Stimulated activated CD8-positive, alpha-beta memory T cell treated with anti-CD3 and anti-CD28 coated beads, Interleukin-15, amount 100 ng/mL, for 4 hours (primary cell): ENCODE measurements at places on chromosomes 11 and 22.
A peak's percentile ranks its signal among the peaks of the same experiment; 100 is the strongest.

DNA sequence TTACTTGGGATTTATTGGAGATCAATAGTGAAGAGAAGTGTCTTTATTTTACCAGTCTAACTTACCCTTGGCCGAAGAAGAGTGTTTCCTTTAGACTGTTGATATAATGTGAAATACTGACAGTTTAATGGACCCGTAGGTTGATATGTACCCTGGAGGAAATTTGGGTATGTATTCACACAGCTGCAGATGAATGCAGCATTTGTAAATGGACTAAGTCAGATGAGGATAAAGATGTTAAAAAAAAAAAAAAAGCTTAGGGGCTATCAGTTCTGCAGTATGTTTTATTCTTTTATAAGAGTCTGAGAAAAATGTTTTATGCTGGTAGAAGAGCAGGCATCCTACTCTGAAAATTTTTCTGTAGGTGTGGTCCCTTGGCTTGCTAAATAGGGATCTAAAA is 2.7 kb downstream of the REXO2 start:
- DNase-seq = no peak

DNA sequence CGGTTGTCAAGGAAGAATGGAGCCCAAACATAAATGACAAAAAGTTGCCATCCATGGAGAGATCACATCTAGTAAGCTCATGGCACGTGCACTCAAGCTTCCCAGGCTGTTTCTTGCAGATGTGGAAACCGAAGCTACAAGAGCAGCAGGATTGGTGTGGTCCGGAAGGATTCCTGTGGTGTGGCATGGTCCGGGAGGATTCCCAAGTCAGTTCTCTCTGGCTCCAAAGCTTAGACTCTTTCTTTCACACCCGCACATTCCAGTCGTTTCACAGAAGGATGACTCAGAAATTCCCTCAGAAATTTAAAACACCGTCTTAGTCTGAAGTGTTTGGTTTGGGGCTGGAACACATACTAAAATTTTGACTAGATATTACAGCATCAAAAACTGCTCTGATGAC is 78.0 kb upstream of the DRD2 start:
- DNase-seq = no peak

DNA sequence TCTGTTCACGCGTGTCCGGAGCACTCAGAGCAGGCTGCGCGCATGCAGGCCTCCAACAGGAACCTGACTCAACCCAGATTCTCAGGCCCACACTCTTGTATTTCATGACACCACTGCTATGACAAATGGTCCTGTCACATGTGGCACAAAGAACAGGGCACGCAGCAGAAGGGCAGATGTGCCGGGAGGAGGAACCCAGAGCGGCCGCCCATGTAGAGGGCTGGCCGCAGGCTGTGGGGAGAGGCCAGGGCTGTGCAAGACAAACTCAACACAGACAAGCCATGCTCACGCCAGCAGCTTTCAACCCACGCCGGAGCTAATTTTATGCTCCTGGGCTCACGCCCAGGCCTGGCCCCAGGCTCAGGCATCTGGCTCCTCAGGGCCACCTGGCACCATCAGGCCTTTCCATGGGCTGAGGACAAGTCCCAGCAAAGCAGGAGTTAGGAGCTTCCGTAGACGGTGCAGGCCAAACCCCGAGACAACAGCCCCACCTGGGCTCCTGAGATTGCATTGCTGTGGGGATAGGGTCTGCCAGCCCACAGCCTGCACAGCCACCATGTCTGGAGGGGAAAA is 40.0 kb downstream of the DUSP8 start:
- DNase-seq = no peak

GRCh38 chr22:19962246-19962908 is 20.8 kb upstream of the TXNRD2 start:
- DNase-seq = no peak

DNA sequence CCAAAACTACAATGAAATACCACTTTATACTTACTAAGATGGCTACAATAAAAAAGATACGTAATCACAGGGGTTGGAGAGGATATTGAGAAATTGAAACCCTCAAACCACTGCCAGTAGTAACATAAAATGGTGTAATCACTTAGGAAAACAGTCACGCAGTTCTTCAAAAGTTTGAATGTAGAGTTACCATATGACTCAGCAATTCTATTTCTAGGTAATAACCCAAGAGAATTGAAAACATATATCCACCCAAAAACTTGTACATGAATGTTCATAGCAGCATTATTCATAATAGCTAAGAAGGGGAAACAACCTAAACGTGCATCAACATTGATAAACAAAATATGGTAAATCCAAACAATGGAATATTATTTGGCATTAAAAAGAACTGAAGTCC is 24.4 kb upstream of the PSMA1 start:
- no peak for DNase-seq

- no peak for DNase-seq
Measured at GRCh38 chr22:35863432-35863831, 145.8 kb downstream of the APOL5 start.

GRCh38 chr22:37672206-37672919 is 3.1 kb upstream of the LGALS1 start:
- no peak for DNase-seq

- no peak for DNase-seq
Measured at GRCh38 chr22:49533886-49534285, 293.8 kb downstream of the BRD1 start.

DNA sequence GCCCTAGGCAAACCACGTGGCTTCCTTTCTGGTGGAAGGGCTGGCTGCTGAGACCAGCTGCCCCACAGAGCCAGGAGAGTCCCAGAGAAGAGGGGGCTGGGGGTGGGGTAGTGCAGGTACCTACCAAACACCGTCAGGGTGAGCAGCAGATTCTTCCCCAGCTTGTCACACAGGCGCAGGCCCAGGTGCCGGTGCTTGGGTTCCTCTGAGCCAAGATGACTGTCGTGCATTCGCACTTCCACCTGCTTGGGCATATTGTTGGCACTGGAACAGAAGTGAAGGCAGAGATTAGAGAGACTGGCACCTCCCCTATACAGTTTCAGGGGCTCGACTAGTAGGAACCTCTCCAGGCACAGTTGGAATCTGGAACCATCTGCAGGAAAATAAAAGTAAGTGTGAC is 102.1 kb downstream of the SLC1A2 start:
- DNase-seq = no peak

- DNase-seq = no peak
Measured at GRCh38 chr11:124954590-124954955, 571 bp downstream of the CCDC15 start.

GRCh38 chr11:15657264-15657663 is 542.5 kb downstream of the INSC start:
- no peak for DNase-seq

DNA sequence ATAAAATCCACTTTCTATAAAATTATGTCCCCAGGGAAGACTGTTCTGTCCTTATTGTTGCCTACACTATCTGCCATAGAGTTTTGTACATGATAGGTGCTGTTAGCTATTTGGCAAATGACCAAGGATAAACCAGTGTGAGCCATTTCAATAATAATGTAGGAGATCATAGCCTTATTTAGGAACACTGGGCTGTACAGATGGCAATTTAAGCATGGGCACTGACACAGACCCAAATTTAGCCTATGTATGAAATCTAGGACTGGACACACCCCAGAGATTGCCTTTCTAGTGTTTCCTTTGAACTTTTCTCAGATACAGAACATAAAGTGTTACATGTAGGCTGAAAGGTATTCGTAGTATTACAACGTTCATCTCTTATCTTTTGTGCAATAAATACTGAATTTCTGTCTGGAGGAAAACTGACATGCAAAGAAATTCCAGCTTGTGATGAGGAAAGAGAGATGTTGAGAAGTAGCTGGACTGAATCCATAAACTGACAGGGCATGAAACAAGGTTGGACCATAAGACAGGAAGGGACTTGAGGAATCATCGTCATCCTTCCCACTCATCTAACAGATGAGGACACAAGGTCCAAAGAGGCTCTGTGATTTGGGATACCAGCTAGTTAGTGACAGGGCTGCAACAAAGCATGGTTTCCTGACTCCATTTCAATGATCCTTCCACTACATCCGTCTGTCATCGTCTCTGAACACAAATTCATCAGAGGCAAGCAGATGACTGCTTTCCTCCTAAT is 60.3 kb downstream of the TMPRSS5 start:
- no peak for DNase-seq

DNA sequence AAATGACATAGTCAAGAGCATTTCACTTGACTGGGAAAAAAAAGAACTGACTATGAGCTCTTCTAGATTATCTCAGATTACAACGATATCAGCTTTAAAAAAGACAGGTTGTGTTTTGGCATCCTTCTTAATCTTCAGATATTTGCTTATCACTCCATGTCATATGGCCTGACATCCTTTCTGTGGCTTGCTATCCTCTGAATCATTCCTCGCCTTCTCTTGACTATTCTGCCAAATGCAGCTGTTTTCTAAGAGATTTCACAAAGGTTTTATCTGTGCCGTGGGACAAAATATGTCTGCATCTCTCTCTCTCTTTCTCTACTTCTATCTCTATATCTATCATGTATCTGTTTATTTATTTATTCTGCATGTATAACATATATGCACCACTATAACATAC is 746.1 kb downstream of the CNTN5 start:
- DNase-seq = no peak

DNA sequence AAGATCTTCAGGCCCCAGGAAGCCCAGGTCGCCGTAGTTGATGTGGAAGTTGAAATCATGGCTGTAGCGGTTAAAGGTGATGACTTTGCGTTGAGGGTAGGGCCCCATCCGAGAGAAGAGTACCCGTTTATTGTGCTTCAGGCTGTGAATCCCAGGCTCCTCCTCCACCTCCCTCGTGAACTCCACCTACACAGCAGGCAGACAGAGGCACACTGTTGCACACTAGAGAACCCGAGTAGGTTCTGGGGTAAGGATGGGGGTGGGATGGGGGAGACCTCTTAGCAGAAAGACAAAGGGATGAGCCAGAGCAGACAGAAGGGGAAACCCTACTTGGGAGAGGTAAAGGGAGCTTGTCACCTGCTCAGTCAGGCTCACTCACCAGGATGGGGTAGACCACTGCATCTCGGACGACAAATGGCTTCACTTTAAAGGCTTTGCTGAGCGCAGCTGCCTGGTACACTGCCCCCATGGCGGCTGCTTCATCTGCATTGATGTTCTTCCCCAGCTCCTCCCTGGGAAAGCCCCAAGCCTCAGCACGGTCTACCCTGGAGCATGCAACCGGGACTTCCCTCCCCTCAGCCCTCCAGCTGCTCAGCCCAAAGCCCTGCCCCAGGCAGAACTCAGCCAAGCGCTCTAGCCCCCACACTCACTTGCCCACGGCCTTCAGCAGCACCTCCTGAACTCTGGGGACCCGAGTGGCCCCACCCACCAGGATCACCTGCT is 5.4 kb downstream of the HYOU1 start:
- DNase-seq = no peak

DNA sequence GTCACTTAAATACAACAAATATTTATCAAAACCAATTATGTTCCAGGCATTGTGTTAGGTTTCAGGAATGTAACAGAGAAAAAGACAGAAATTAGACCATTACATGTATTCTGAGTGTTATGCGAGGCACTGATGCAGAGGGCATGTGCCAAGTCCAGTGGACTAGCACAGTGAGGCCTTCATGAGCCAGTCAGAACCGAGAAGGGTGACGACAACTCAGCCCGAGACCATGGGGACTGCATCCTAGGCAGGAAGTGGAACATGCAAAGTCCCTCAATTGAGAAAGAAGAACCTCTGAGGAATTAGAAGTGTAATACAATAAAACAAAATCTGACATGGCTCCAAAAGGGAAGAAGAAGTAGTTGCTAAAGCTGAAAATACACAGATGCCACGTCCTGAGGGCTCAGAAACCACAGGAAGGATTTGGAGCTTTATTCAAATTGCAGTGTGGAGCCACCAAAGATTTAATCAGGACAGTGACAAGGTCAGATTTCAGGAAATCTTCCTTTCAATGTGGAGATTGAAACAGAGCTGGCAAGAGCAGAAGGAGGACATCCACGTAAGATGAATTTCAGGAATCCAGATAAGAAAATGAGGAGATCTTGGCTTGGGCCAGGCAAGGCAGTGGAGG is 529.6 kb downstream of the NTM start:
- DNase-seq = no peak

DNA sequence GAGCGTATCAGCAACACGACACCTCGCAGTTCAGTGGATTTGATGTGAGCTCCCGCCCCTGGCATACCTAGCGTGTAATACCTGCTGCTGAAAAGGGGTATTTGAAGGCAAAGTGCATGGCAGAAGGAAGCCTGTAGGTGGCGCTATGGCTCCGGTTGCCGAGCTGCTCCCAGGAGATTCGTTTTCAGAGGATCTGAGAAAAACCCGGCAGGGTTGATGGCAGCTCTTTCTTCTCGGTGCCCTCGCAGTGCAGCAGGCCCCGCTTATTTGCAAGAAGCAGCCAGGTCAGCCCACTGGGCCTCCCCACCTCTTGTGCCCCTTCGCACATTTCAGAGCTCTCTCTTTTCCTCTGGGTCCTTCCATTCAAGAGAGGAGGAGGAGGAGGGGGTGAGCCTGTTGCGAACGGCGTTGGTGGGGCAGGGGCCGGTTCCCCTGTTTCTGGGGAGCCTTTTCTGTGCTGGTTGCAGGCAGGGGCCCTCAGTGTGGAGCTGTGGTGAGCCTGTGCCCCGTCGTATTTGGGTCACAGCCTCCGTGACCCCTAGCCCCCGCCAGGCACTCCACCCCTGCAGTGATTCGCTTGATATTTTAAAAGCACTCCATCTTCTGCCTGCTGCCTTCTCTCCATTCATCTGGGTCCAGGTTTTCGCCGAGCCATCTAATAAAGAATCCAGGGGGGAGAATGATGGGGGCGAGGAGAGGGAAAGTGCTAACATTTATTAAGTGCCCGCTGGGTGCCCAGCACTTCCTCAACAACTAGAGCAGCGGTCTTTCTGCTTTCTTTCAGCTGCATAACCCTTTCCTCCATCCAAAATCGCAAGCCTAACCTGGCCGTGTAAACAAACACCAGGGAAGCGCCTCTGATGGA is 85.3 kb upstream of the SYT13 start:
- DNase-seq = peak; percentile 11

DNA sequence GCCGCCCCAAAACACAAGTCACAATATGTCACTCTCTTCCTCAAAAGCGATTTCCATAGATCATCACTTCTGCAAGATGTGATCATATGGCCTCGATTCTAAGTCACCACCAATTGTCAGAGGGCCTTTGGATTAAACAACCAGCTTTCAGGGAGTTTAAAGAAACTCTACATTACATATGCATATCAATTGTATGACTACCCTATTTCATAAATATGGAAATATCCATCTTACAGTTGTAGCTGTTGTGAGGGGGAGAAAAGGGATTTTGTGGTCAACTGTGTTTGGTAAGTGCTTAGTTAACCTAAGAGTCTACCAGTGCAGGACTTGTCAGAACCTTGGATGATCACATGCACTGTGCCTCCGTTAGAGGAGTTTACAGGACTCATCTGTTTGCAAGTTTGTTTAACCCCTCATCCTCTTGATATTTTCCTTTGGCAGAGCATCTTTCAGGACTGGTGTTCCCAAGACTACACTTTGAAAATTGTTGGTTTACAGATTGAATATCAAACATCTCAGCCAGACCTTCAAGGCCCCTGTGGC is 99.9 kb downstream of the CHST1 start:
- no peak for DNase-seq

- no peak for DNase-seq
Measured at GRCh38 chr22:17664414-17665055, 26.0 kb downstream of the BCL2L13 start.

- DNase-seq = no peak
Measured at GRCh38 chr11:63917692-63918506, 935 bp upstream of the RCOR2 start.

- DNase-seq = no peak
Measured at GRCh38 chr11:60371854-60372253, 6.5 kb upstream of the MS4A7 start.

- peak; percentile 86 for DNase-seq
Measured at GRCh38 chr11:65477149-65477965, 21.5 kb upstream of the MALAT1 start.

- no peak for DNase-seq
Measured at GRCh38 chr22:24205438-24206195, 24.3 kb downstream of the SUSD2 start.
